ENCODE measurements at places on chromosomes 4 and X.

DNA sequence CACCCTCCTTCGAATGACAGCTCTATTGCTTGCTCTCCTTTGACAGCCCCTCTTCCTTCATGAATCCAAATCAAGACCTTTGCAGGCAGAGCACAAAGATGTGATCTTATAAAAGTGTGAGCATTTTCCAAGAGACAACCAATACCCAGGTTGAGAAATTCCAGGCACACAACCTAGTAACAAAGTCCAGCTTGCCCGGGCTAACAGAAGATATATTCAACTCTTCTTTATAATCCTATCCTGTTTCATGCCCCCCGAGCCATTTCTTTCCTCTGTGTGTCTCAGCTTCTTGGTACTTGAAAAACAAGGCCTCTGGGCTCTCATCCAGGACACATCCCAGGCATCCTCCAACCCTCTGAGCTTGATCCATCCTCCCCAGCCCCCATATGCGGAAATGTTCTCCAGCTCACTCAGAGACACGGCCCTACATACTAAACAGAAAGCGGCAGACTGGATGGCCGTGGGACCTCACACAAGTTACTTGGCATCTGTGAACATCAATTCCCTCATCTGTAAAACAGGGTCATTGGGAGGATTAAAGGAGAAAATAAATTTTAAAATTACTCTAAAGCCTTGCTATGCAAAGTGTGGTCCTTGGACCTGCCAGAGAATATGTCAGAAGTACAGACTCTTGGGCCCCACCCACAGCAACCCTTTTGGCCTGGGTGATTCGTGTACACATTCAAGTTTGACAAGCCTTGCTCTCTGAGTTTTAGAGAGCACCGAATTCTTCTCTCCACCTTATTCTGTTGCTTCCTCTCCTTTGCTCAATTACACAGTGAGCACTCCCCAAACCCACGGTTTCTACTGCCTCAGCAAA lies 627.0 kb downstream of the BCOR start:
- H3K36me3 ChIP-seq = no peaks in the 10 kb centered on the region
- no peak overlapping the region for H3K4me3 ChIP-seq
- DNase-seq = no peak
- no peak overlapping the region for H3K27ac ChIP-seq
- H3K4me1 ChIP-seq = no peaks in the 10 kb centered on the region
- H3K27me3 ChIP-seq = no peaks in the 10 kb centered on the region

- H3K27ac ChIP-seq = no peak overlapping the region
- H3K4me3 ChIP-seq = no peak overlapping the region
- DNase-seq = peak; percentile 10
Measured at GRCh38 chr4:131288441-131288840, 1860.7 kb upstream of the PCDH10 start.

DNA sequence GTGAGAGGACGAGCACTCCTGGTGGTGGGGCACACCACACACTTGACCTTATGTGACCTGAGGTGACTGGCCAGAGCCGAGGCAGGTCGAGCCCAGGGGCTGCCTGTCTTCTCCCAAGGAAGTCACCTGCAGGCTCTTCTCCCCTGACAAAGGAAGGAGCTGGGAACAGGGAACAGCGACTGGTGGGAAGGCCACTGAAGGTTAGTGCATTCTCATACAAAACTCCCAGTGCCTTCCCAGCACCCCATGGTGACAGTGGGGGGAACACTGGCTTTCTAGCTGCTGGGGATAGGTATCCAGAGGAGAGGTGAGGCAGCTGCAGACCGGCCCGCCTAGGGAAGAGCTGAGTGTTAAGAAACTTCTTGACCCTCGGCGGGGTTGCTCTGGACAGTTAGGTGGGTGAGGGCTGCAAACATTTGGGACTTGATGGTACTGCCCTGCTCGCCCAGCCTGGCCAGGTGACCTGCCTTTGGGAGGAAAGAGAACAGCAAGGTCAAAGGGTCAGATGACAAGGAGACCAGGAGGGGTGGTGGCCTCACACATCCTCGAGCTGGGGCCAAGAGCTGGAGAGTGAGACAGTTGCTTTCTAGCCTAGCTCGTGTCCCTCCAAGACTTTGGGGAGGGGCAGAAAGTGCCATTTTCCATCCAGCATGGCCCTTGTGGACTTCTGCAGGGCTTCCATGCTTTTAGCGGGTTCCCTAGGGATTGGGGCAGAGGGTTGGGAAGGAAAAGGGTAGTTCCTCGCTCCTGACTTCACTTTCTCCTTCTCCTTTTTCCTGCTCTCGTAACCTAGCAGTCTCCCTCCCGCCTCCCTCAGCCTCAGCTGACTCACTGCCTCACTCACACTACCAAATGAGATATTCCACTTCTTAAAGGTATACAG lies 2.7 kb downstream of the NALF2 start:
- H3K27ac ChIP-seq = no peak overlapping the region
- no peak for DNase-seq

DNA sequence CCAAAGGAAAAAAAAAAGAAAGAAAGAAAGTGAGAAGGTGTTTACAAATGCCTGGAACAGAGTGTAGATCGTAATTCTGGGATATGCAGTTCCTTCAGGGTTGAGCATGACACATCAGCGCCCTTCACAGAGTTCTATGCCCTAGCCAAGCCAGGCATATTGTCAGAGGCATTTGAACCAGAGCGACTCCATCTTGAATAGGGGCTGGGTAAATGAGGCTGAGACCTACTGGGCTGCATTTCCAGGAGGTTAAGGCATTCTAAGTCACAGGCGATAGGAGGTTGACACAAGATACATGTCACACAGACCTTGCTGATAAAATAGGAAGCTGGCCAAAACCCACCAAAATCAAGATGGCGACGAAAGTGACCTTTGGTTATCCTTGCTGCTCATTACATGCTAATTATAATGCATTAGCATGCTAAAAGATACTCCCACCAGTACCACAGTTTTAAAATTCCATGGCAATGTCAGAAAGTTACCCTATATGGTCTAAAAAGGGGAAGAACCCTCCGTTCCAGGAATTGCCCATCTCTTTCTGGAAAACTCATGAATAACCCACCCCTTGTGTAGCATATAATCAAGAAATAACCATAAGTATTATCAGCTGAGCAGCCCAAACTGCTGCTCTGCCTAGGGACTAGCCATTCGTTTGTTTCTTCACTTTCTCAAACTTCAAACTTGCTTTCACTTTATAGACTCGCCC lies 23.5 kb upstream of the LRBA start:
- H3K36me3 ChIP-seq = no peaks in the 10 kb centered on the region
- H3K27ac ChIP-seq = 0 out of 2 replicates have a peak overlapping the region, but pooled peaks have one; percentile 47
- H3K4me3 ChIP-seq = no peak overlapping the region

- no peak for DNase-seq
- H3K4me1 ChIP-seq = no peaks in the 10 kb centered on the region
- H3K27me3 ChIP-seq = no peaks in the 10 kb centered on the region
Measured at GRCh38 chrX:140944710-140945109, 57.7 kb upstream of the SPANXB1 start.
